ENCODE measurements at places on chromosomes 3 and 15.
A peak's percentile ranks its signal among the peaks of the same experiment; 100 is the strongest.

- no peak for DNase-seq
Measured at GRCh38 chr3:128423525-128424147, 43.1 kb downstream of the DNAJB8 start.

- DNase-seq: no peak
Measured at GRCh38 chr15:83585601-83586335, 68.2 kb upstream of the ADAMTSL3 start.

- no peak for DNase-seq
Measured at GRCh38 chr15:67149773-67150022, 84.3 kb downstream of the SMAD3 start.

DNA sequence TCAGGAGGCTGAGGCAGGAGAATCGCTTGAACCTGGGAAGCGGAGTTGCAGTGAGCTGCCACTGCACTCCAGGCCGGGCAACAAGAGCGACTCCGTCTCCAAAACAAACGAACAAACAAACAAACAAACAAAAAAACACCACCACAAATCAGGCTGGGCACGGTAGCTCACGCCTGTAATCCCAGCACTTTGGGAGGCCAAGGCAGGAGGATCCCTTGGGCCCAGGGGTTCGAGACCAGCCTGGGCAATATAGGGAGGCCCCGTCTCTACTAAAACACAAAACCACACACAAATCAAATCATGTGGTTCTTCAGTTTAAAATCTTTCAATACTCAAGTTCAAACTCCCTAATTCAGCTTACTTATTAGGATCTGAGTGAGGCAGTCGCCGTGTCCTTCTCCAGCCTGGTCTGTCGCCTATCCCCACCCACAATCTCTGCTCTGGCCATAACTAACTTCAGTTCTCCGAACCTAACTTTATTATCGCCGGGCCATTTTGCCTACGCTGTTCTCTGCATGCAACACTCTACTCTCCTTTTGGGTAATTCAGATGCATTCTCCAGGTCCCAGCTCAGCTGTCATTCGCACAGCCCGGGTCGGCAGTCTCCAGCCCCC is 660 bp upstream of the RTF1 start:
- DNase-seq: no peak

- no peak for DNase-seq
Measured at GRCh38 chr3:129004639-129005295, 3.7 kb downstream of the EFCC1 start.

- DNase-seq: no peak
Measured at GRCh38 chr3:102712896-102713295, 278.1 kb downstream of the ZPLD1 start.

DNA sequence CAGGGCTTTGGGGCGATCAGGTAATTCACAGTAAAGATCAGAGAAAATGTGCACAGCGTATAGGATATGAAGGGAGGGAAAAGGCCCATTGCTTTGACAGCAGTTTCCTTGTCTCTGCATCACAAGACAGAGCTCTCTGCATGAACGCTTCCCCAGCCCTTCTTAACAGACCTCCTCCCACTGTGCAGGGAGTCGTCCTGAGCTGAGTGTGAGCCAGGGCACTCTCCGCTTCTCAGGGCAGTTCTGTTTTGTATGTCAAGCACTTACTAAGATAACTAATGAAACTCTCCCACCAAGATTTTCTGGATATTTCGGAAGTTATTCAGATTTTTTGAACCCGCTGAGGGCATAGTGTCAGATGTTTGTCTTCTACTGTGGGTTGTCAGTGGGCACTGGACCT is 105.8 kb upstream of the C15orf61 start:
- DNase-seq: no peak

GRCh38 chr3:69304396-69304795 is 81.5 kb downstream of the FRMD4B start:
- DNase-seq: no peak

GRCh38 chr3:107542665-107543064 is 19.9 kb downstream of the BBX start:
- no peak for DNase-seq

DNA sequence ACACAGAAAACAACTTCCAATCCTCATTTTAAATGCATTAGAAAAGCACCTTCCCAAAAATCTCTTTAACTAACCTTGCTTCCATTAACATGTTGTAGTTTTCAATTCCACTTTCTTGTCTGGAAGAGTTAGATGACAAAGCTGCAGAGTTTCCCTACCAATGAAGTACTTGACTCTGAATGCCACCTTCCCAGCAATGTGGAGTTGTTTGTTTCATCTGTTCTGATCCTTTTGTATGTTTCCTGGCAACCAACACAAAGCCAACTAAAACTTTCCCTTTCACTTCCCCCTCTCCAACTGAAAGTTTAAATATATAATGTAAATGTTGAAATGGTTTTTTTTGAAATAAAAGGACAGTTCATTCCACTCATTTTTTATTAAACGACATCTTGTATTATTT is at the start of gene WDR49:
Gene WDR49 (minus strand): TSS at position 183 of the 400 bp plus-strand sequence. CDS start 517 bp downstream, outside the sequence.
- DNase-seq: no peak

DNA sequence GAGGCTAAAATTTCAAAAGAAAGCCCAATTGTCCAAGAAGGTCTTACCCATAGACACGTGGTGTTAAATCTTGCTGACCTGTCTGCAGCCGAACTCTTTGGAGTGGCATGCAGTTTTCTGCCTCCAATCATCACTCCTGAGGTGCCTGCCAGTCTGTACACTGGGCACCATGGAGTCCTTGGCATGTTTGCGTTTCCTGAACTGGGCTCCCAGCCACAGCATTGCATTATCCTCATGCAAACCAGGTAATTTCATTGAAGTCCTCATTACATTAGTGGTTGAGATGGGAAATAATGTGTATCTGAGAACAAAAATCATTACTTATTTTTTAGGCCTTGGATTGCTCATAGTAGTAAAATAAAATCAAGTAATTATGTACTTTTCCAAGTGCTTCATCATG is 152.3 kb downstream of the AKAP13 start:
- DNase-seq: no peak

- DNase-seq: no peak
Measured at GRCh38 chr3:146040630-146041029, 120.4 kb downstream of the PLOD2 start.

DNA sequence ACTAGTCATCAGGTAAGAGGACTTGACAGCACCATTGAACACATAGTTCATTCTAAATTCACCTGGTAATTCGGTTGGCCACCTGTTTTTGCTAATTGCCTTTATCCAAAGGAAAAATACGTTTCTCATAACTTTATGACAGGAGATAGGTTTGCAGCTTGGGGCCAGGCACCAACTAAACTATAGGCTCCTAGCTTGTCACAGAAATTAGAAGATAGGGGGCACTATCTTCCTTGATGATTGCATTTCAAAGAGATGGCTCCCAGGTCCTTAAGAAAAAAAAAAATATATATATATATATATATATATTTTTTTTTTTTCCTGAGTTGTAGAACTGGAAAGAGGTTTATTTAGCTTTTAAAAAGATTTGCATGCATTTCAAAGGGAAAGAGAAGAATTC is 563.6 kb downstream of the NAALADL2 start:
- DNase-seq: no peak

- no peak for DNase-seq
Measured at GRCh38 chr3:120497336-120497735, 46.5 kb upstream of the FSTL1 start.

- no peak for DNase-seq
Measured at GRCh38 chr3:107387555-107387954, 10.3 kb downstream of the CCDC54 start.

- peak; percentile 80 for DNase-seq
Measured at GRCh38 chr15:80059786-80060355, 395 bp downstream of the ZFAND6 start.

DNA sequence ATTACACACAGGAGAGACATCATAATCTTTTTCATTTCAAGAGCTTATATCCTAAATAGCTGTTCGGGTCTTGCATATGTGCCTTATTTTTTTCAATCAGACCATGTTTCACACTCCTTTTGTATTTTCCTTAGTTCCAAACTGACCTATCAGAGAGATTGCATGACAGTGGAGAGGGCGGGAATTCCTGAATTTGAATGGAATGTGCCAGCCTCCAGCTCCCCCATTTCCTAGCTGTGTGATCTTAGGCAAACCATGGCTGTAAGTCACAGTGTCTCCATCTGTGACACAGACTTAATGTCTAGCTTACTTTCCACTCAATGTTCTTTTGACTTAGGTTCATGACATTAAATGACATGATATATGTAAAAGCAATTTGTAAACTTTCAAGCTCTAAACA is 62.0 kb upstream of the CSTA start:
- DNase-seq: no peak

DNA sequence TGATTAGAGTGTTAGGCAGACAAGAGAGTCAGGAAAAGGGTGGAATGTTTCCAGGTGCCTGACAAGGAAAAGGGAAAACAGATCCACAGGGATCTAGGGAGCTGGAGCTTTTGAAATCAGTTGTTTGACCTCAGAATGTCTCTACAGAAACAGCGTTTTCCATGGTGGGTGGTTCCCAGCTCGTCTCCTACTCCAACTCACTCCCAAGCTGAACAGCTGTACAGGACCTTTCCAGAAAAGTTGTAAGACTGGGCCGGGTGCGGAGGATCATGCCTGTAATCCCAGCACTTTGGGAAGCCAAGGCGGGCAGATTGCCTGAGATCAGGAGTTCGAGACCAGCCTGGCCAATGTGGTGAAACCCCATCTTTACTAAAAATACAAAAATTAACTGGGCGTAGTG is 55.7 kb upstream of the RYK start:
- DNase-seq: no peak

- DNase-seq: no peak
Measured at GRCh38 chr3:9507586-9508578, 45.7 kb downstream of the LHFPL4 start.

DNA sequence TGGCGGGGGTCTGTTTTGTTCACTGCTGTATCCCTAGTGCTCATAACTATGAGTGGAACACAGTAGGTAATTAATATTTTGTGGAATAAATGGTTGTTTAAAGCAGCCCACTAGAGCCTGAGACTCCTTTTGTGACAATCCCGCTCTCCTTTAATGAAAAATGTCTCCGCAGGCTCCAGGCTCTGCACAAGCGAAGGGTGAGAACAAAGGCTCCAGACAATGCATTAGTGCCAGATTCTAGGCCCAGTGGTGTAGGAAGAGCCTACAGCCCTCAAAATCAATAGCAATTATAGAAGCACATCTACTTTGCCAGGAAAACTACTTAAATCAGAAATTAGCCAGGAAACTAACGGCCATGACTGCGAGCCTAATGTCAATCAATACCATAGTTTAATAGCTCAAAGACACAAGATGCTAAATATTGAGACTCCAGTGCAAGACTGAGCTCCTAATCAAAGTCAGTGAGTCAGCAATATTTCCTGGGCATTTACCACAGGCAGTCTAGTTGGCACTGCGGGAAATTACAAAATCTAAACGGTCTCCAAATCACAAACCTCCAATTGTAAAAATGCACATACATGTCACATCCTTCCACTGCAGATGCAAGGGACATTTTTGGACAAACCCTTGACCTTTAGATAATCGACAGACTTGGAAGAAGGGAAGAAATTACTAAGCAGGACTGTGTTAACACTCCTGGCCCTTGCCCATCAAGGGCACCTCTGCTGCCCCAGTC is 2.3 kb downstream of the ANXA2 start:
- DNase-seq: no peak

GRCh38 chr3:79587150-79587549 is 180.6 kb downstream of the ROBO1 start:
- DNase-seq: no peak

DNA sequence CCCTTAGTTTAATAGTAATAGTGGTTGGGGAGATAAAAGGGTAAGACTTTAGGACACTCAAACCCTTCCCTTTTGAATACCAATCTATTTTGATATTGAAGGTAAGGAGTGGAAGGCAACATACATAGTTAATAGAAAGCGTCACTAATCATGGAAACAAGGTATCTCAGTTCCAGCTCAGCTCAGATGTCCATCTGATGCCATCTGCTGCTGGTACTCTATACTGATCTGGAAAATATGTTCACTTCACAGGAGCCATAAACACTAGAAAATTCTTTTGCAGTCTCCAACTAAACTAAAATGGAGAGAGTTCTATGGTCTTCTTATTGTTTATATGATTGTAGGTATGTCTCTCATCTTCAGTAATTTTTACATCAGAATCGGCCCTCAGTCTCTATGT is 1777.1 kb downstream of the OTOL1 start:
- DNase-seq: no peak

GRCh38 chr3:126781889-126782491 is 78.0 kb downstream of the CHCHD6 start:
- peak; percentile 4 for DNase-seq

DNA sequence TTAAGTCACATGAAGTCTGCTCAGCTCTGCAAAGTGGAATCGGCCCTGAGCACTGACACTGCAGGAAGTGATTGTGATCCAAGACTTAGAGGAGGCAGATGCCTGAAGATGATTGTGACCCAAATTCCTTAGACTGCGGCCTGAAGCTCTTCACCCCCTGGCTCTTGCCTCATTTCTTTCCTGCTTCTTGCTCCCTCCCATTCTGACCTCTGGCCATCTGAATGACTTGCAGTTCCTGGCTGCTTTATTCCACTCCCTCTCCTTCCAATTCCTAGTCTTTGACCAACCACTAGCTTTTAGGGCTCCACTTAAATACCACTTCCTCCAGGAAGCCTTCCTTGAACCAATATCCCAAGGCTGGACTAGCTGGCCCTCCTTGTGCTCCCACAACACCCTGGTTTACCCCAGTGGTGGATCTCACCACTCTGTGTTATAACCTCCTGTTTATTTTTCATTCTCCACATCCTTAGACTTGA is 9.9 kb upstream of the EPB42 start:
- no peak for DNase-seq

DNA sequence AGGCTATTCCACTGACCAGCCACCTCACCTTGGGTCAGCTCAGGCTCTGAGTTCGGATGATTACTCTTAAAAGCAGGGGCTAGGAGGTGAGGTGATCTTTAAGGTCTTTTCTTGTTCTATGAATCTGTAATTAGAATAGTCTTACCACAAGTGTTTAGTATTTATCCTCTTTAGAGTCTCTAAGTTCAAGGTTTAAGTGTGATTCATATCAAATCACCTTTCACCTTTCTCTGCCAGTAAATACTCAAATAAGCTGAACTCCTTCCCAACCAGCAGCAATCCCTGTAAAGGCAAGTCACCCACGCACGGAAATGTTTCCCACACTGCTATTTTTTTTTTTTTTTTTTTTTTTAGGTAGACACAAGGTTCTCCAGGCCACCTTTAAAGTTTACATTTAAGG is 14.5 kb upstream of the TMEM44 start:
- no peak for DNase-seq

GRCh38 chr15:100078511-100079220 is 263.1 kb downstream of the ADAMTS17 start:
- DNase-seq: no peak

DNA sequence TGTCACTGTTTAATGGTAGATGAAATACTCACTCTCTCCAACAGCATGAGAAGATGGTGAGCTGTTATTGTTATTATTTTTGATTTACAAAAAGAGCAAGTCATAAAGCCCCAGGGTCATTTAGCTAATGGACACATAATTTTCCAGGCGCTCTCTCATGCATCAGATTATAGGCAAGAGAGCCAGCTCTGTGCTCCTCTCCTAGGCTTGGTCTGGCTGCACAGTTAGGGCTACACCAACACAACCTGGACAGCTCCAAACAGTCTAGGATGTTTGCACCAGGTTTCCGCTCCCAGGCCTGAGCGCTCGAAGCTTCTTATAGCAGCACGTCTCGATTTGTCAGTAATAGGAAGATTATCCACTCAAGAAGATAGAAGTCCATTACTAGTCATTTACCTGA is 123.7 kb downstream of the FAM43A start:
- DNase-seq: peak; percentile 12

GRCh38 chr3:74592359-74592758 is 22.1 kb downstream of the CNTN3 start:
- peak; percentile 17 for DNase-seq

GRCh38 chr3:135097276-135097946 is 302.4 kb downstream of the EPHB1 start:
- no peak for DNase-seq

- peak; percentile 64 for DNase-seq
Measured at GRCh38 chr3:115072265-115073021, 74.6 kb downstream of the ZBTB20 start.

Data from cardiac muscle cell (in vitro differentiated cells and primary cell).